Effector CD4-positive, alpha-beta T cell (primary cell): ENCODE measurements at places on chromosomes 2 and 18.
A peak's percentile ranks its signal among the peaks of the same experiment; 100 is the strongest.

GRCh38 chr18:58209326-58209725 is 165.3 kb downstream of the NEDD4L start:
- no peak for DNase-seq

- no peak for DNase-seq
Measured at GRCh38 chr18:66734451-66734850, 130.6 kb upstream of the CDH19 start.

DNA sequence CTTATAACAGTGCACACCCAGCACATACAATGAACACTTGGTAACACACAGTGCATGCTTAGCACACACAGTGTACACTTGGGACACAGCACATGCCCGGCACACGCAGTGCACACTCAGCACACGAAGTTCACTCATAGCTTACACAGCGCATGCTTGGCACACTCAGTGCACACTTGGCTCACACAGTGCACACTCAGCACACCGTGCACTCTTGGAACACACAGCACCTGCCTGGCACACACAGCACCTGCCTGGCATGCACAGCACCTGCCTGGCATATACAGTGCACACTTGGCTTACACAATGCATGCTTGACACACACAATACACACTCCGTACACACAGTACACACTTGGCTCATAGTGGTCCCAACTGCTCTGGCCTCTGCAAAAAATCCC is 128.2 kb downstream of the GALR1 start:
- DNase-seq = no peak

- DNase-seq = no peak
Measured at GRCh38 chr2:133345638-133346037, 222.6 kb downstream of the NCKAP5 start.

GRCh38 chr2:29401994-29402393 is 286.8 kb downstream of the CLIP4 start:
- no peak for DNase-seq

DNA sequence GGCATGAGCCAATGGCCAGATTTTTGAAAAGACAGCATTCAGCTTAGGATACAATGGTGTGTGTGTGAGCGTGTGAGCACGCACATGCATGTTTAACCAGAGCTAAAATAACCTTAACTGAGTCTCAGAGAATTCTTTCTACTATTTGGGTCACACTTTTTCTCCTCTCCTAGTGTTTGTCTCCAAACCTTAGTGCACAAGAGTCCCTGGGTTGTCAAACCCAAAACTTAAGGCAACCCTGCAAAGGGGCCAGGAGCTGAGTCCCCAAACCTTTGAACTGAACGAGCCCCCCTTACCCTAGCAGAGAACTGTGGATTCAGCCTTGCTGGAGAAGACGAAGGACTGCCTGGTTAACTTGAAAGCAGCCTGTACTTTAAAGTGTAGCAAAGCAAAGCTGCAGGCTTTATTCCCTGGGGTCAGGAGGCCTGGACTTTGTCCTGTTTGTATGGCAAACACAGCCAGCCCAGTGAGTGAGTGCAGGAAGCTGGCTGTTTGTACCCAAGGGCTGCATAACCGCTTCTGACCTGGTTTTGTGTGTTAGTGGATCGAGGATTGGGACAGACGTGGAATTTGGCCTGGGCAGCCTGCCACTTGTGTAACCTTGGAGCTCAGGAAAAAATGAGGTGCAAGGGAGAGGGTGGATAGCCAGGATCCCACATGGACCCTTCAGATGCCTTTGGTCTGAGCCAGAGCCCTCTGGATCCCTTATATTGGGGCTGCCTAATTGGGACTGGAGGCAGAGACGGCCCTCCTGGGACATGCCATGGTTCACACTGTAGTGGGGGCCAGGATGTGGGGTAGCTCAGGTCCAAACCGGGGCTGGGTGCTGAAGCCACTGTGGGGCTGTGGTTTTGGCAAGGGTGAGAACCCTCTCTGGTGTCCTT is 6.4 kb upstream of the PSMD1 start:
- DNase-seq = no peak

DNA sequence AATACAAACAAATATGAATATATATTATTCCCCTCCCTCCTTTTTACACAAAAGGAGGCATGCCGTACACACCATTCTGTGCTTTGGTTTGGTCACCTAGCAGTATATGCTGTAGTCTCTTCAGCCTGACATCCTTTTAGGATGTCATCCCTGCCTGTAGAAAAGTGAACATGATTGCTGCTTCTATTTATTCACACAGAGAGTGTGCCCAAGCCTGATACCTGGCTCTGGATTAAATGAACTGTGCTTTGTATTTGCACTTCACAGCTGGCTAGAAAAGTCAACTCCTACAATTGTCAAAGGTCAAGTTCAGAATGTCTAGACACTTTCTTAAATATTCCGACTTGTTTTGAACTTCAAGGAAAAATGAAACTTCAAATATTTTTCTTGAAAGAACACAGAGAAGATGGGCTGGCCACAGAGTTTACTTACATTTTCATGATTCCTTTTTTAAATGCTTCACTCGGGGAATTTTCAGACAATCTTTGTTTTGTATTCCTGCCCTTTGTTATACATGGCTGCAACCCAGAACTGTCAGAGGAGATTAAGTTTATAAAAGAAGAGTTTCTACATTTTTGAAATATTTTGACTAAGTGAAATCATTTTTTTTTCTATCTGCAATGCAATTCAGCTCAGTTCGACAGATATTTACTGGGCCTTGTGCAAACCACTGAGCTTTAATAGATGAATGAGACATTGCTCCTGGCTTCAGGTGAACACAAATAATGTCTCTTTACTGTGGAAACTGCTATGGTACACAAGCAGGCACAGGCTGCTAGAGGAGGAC is 33.5 kb downstream of the DAPL1 start:
- DNase-seq = no peak

DNA sequence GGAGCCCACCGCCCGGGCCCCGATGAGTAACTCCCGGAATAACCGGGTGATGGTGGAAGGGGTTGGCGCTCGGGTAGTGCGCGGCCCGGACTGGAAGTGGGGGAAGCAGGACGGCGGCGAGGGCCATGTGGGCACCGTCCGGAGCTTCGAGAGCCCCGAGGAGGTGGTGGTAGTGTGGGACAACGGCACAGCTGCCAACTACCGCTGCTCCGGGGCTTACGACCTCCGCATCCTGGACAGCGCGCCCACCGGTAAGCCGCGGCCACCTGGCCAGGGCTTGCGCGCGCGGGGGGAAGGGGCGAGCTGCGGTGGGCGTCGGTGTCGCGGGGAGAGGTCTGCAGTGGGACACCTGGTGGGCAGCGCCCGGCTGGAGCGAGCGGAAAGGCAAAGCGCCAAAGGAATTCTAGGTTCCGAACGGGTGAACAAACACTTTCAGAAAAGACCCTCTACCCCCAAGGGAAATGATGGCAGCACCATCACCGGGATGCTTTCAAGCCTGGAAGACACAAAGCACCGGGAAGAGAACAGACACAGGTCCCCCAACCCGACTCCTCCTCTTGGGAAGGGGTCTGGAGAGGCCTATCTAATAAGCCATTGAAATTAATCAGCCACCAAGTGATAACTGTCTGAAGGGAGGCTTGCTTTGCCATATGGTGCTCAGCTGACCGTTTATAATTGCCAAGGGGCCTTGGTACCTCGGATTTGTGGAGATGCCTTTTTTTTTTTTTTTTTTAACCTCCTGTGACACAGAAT is 1.1 kb downstream of the MIB1 start:
- peak; percentile 20 for DNase-seq

DNA sequence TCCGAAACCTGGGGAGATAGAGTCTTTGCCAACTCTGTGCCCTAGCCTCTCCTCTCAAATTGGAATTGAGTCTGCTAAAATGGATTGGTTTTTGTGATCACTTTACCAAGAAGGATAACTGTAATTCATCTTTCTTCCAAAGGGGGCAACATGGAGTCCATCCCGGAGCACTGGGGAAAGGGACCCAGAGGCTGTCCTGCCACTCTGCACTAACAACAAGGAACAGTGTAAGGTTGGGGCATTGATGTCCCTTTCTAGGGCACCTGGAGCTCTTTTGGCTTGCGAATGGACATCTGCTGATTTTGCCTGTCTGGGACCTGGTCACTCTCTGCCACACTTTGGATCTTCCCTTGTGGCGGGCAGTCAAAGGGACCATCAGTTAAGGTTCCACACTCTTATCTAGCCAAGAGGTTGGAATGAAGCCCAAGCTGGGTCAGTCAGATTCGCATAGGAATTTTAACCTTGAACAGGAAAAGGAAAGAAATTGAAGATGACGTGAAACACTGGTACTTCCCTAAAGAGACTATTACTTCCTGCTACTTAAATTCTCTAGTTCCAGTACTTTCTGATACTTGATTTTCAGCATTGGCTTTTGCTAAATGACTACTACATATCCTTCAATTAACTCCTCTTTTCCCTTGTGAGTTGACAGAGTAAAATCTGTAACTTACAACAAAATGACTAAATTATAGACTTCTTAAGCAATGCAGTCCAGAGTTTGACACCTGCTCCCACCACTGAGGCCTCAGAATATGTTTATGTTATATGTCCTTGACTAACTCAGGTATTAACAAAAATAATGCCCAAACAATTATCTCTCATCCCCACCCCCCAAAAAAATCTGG is 64.7 kb upstream of the KLF7 start:
- no peak for DNase-seq

- DNase-seq = no peak
Measured at GRCh38 chr2:80073134-80073561, 231.4 kb downstream of the LRRTM1 start.

GRCh38 chr2:181752301-181752700 is 72.0 kb upstream of the NEUROD1 start:
- no peak for DNase-seq

- DNase-seq = no peak
Measured at GRCh38 chr2:149513461-149513860, 74.1 kb downstream of the MMADHC start.

GRCh38 chr2:226580403-226580802 is 219.2 kb downstream of the IRS1 start:
- no peak for DNase-seq

DNA sequence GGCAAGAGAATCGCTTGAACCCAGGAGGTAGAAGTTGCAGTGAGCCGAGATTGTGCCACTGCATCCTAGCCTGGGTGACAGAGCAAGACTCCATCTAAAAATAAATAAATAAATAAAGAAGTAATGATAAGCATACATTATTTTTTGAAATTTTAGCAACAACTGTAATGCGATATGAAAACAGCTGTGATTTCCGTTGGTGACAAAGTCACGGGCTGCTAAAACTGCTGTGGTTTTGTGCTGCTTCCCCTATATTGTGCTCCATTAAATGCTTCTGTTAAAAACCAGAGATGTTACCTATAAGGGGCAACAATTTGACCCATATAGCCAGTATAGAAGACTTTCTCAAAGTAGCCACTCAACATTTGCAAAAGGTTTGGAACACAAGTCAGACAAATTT is 8.3 kb downstream of the TRIM54 start:
- no peak for DNase-seq

- no peak for DNase-seq
Measured at GRCh38 chr2:127347015-127347414, 40.8 kb downstream of the MAP3K2 start.

- DNase-seq = no peak
Measured at GRCh38 chr2:27241761-27242613, 20.9 kb downstream of the SLC30A3 start.
